Left lung (tissue), 14 donors: ENCODE measurements at places on chromosomes 6 and 20. TPM values are rescaled to one million over a fixed set of nuclear protein-coding genes. Genes with fewer than 3 reads are reported as not detected.

DNA sequence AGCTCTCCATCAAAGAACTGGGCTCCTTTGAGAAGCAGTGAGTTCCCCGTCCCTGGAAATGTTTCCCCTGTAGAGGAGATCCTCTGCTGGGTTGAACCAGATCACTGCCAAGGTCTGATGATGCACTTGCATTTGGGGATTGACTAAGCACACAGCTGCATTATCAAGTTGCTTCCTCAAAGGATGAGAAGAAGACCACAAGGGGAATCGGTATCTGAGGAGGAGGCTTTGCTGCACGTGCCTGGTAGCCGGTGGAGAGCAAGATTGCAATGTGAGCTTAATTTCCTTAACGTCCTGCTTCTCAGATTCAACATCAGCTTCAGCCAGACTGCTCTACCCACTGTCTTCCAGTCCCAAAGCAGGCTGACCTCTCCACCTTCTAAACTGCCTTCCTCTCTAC is 128.8 kb upstream of the STMND1 start:
- no peaks in the 10 kb centered on the region for H3K36me3 ChIP-seq
- no peak for DNase-seq
- no peaks in the 10 kb centered on the region for H3K27me3 ChIP-seq
- no peak overlapping the region for H3K4me3 ChIP-seq
- no peaks in the 10 kb centered on the region for H3K4me1 ChIP-seq

- H3K36me3 ChIP-seq, result no peaks in the 10 kb centered on the region
- H3K4me1 ChIP-seq, result no peaks in the 10 kb centered on the region
- no peak overlapping the region for H3K4me3 ChIP-seq
- no peak overlapping the region for H3K27ac ChIP-seq
- H3K27me3 ChIP-seq, result no peaks in the 10 kb centered on the region
Observed at GRCh38 chr6:153568628-153569027, 437.5 kb upstream of the RGS17 start.

GRCh38 chr20:38355161-38356012 is 9.1 kb downstream of the LBP start:
- DNase-seq, result no peak
- H3K27ac ChIP-seq, result no peak overlapping the region
- no peaks in the 10 kb centered on the region for H3K36me3 ChIP-seq
- H3K4me3 ChIP-seq, result no peak overlapping the region
- no peaks in the 10 kb centered on the region for H3K27me3 ChIP-seq

- H3K27ac ChIP-seq, result peak overlapping the region; percentile 34
- no peak overlapping the region for H3K4me3 ChIP-seq
- no peak for DNase-seq
- no peaks in the 10 kb centered on the region for H3K36me3 ChIP-seq
Observed at GRCh38 chr20:52923123-52923937, 48.8 kb upstream of the TSHZ2 start.

GRCh38 chr20:49693435-49694171 is 20.1 kb downstream of the B4GALT5 start:
- H3K4me3 ChIP-seq, result no peak overlapping the region
- H3K27ac ChIP-seq, result peak overlapping the region; percentile 30
- peaks cover 12% of the 10 kb centered on the region for H3K4me1 ChIP-seq
- no peak for DNase-seq

GRCh38 chr20:38870733-38871559 is 55.3 kb upstream of the FAM83D start:
- no peak overlapping the region for H3K4me3 ChIP-seq
- peaks cover 5% of the 10 kb centered on the region for H3K4me1 ChIP-seq
- no peaks in the 10 kb centered on the region for H3K36me3 ChIP-seq
- no peak overlapping the region for H3K27ac ChIP-seq

GRCh38 chr6:119586250-119586882 is 236.8 kb upstream of the MAN1A1 start:
- no peak for DNase-seq
- no peak overlapping the region for H3K4me3 ChIP-seq
- no peaks in the 10 kb centered on the region for H3K36me3 ChIP-seq
- no peak overlapping the region for H3K27ac ChIP-seq
- H3K4me1 ChIP-seq, result no peaks in the 10 kb centered on the region

GRCh38 chr20:4667836-4668235 is 53.9 kb upstream of the PRND start:
- H3K36me3 ChIP-seq, result no peaks in the 10 kb centered on the region
- H3K4me3 ChIP-seq, result no peak overlapping the region
- DNase-seq, result no peak
- H3K4me1 ChIP-seq, result peaks cover 32% of the 10 kb centered on the region

SLC17A3 gene
- total RNA-seq, result 0.18 TPM
